ENCODE measurements at places on chromosomes 7 and 10. TPM values are rescaled to one million over a fixed set of nuclear protein-coding genes. Genes with fewer than 3 reads are reported as not detected.

Gene PNLIPRP2
- not detected for total RNA-seq

DNA sequence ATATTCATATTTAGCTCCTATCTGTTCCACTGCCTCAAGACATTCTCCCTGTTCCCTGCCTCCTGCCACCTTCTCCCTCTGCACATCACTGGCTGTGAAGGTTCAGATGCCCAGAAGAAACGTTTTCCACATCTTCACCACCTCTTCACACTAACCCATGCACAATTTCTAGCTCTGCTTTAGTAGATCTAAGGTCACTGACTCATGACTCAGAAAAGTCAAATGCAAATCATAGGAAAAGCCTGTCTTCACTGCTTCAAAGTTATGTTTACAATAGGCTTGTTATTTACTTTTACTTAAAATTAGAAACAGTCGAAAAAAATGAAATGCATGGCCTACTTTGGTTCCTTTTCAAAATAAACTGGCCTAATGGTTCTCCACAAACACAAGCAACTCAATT lies 2.5 kb downstream of the SCRN1 start:
- DNase-seq, result no peak

- DNase-seq, result peak; percentile 44
Observed at GRCh38 chr10:13758312-13758711, 171.5 kb downstream of the PRPF18 start.

GRCh38 chr7:84100866-84101265 lies 93.7 kb downstream of the SEMA3A start:
- DNase-seq, result peak; percentile 55

DNA sequence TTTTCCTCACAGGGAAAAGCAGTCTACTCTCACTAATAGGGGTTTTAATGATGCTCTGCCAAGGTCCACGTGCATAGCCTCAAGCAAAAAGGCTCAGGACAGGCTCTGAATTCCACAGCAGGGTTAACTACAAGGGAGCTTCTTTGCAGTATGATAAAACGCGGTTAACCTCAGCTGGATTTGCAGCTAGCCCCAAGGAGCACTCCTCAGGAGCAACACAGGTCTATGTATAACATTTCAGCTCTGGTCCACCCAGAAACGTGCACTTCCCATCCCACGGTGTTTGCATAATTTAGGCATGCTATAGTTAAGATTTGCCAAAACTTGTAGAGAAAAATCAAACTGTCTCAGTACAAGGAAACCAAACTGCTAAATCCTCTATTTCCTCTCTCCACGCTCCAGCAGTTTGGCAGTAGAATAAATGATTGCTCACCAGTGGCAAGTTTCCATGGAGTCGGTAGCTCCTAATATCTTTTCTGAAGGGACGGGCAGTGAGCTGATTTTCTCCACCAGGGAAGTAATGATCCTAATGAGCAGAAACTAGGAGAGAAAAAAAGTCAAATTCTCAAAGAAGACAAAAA lies 13.1 kb upstream of the ASB4 start:
- DNase-seq, result no peak

DNA sequence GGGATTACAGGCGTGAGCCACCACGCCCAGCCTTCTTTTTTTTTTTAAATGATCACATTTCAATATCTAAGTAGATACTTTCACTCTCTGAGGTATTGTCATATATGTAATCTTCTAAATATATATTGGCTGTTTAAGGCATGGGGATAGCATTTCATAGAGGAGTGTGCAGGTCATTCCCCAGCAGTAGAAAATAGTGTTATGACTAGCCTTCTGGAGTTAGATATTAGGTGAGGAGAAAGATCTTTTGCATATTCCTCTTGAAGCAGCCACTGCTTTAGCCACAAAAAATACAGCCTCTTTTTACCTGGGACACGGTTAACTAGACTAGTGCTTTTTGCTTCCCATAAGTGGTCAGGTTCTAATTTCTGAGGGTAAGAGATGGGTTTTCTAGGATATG lies 28.9 kb downstream of the ADD3 start:
- no peak for DNase-seq

Gene RNF32
- total RNA-seq, result 0.56 TPM

DNA sequence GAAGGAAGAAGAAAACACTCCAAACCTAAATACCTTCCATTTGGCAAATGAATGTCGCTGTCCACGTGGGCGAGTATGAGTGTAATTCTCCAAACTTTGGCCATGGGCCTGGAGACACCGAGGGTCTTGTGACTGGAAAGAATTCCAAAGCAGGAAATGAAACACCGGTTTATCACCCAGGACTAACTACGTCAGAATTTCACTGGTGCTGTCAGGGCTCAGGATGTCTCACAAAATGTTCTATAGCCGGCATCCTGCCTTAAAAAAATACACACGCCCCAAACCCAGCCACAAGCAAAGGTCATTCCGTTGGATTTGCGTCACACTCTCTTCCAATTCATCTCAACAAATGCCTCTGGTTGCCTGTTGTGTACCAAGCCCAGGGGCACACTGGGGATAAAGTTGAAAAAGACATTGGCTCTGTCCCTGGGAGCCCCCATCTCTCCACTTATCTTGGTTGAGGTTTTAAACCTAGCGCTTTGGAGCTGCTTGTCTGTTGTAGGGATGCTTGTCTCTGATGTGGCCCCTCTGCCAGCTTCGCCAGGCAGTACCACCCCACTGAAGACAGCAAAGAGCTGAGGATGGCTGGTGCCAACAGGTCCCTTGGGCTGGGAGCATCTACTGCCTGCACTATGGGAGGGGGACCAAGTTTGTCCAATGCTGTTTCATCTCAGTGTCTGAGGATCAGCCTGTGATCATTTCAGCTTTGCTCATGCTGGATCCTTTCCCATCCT lies 31.2 kb downstream of the GSTO2 start:
- DNase-seq, result no peak

GRCh38 chr10:124032971-124033886 lies 60.2 kb downstream of the CHST15 start:
- no peak for DNase-seq

DNA sequence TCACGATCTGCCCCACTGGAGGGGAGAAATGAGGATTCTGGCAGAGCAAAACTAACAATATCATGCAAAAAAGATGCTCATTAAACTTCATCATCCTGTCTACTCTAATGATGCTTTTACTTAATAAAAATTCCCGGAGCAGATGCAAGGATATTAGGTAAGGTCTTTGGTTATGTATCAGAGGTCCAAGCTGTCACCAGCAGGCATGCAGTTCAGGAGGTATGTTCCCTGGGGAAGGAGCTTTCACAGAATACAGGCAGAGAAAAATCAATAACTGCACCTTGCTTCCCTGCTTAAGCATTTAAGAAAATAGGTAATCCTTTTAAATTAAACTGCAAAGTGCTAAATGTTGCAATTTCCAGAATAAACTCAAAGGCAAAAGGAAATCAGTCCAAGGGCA lies 81.6 kb upstream of the C1QL3 start:
- DNase-seq, result no peak

- DNase-seq, result peak; percentile 18
Observed at GRCh38 chr10:115829521-115830205, 443.3 kb downstream of the GFRA1 start.

DNA sequence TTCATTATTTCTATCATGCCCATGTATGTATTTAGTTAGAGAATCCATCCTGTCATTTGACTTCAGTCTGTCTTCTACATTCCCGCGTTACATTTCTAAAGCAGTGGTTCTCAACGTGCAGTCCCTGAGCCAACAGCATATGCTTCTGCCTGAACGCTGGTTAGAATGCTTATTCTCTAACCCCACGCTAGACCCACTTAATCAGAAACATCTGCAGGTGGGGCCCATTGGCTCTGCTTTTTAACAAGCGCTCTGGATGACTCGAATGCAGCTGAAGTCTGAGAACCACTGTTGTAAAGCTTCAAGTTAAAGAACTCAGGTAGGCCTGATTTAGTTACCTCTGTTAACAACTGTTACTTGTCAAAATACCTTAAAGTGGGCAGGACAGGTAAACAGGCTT lies 38.2 kb downstream of the NEUROD6 start:
- no peak for DNase-seq

Gene SEMA3E
- total RNA-seq, result 5.4 TPM

GRCh38 chr10:70540089-70540788 lies 61.7 kb downstream of the PALD1 start:
- DNase-seq, result peak; percentile 84

Gene FAM131B
- 28.8 TPM for total RNA-seq

DNA sequence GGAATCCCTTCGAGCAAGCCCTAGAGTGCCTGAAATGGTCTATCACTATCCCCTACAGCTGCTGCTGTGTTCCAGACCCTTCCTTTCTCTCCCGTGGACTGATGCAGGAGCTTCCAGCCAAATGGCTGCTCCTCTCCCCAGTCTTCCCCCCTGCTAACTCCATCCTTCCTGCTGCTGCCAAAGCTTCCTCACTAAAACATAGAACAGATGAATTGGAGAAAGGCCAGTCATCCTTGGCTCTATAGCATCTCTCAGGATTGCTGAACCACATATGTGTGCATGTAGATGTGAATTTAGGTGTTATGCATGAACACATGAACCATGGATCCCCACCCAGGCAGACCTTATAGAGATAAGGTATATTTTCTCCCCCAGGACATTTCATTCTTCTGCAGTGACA lies 60.7 kb downstream of the GPR26 start:
- no peak for DNase-seq

Gene FGF8
- 6.3 TPM for total RNA-seq

Gene EN2
- not detected for total RNA-seq

DNA sequence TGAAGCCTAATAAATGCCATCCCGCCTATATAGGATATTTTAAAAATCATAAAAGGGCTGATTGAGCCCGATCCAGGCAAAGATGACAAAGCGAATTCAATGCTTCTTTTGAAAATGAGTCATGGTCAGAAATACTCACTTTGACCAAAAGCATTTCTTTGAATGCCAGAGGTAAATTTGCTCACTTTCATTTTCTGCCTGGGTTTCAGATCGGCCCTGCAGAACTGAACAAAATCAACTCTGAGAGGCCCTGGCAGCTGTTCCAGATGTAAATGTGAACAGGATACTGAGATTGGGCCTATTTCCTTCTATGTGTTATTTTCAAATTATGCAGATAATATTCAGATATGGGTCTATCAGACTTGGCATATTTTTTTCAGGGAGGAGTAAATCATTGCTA lies 114.8 kb upstream of the ARID5B start:
- no peak for DNase-seq

Gene SPDYE16
- not detected for total RNA-seq

DNA sequence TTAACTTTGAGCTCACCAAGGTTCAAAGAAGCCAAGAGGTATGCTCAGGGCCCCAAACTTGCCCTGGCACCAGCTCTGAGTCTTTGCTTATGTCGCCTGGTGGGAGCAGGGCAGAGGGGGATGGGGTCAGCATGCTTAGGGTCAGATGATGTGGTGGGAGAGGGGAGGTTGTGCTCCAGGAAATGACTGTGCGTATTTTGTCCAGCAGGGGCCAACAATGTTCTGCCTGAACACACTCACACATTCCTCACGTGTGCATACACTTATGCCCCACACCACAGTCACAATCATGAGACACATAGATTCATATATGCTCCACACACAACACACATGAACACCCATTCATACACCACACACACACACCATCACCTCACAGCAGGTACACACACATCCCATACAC lies 4.4 kb upstream of the RAMP3 start:
- DNase-seq, result no peak

Gene TMEM243
- 52.7 TPM for total RNA-seq

Gene GNGT1
- total RNA-seq, result not detected

Gene CADPS2
- total RNA-seq, result 36.9 TPM

Gene COBL
- 51.9 TPM for total RNA-seq

GRCh38 chr10:6770846-6771245 lies 190.8 kb upstream of the PRKCQ start:
- DNase-seq, result no peak

- no peak for DNase-seq
Observed at GRCh38 chr10:55446441-55447002, 645.5 kb upstream of the PCDH15 start.

GRCh38 chr7:108408296-108408991 lies 47.8 kb downstream of the NRCAM start:
- no peak for DNase-seq

Gene ATOH7
- total RNA-seq, result 1.8 TPM

- no peak for DNase-seq
Observed at GRCh38 chr10:84907461-84908009, 579.1 kb downstream of the CCSER2 start.

Data from GM23338 (cell line).